ENCODE measurements at places on chromosomes 5 and 9. TPM values are rescaled to one million over a fixed set of nuclear protein-coding genes. Genes with fewer than 3 reads are reported as not detected.

Gene EQTN
- 0.73 TPM for total RNA-seq

Gene MAP1B
- total RNA-seq, result 258 TPM

Gene HAND1
- 0.16 TPM for total RNA-seq

Gene F2R
- total RNA-seq, result 39.4 TPM

Measured in breast epithelium (tissue), 4 donors.